ENCODE measurements at places on chromosomes 7 and 10.

DNA sequence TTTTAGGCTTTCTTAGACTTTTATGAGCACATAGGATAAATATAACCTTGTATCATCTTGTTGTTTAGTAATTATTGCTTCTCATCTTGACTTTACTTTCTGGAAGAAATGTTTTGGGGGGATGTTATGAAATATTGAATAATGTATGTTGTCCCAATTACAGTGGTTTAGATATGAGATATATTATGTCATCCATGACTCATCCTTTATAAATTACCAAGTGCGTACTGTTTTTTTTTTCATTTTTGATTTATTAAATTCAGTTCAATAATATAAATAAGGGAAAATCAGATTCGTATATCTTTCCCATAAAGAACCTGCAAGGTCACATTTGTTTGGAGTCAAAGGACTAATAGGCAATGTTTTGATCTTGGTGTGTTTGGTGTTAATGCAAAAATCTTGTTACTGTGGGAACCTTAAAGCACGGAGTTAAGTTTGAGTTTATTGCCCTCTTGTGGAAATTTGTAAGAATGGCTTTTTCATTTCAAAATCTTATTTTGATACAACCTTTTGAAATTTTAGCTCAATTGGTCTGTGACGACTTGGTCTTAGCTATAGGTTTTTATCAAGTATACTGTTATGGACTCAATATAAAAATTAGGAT is 108.6 kb downstream of the SRI start:
- DNase-seq = peak; percentile 36

GRCh38 chr7:130943336-130943901 is 209.4 kb upstream of the KLF14 start:
- peak; percentile 89 for DNase-seq

- DNase-seq = peak; percentile 86
Observed at GRCh38 chr10:58919927-58920654, 256.4 kb upstream of the PHYHIPL start.

DNA sequence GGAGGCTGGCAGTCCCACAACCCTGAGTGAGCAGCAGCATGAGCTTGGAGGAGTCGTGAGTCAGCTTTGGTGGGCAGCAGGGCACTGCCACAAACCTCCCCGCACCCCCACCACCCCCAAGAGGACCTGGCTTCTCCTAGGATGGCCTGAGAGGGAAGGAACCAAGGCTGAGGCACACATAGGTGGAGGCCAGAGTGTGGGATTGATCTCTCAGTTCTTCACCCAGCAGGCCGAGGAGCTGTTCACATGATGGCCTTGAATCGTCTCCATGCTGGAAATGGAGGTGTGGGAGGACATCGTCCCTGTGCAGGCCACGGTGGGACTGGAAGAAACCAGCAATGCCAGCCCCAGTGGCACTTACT is 17.4 kb upstream of the GDF10 start:
- DNase-seq = no peak

GRCh38 chr10:4070921-4071660 is 286.1 kb upstream of the KLF6 start:
- peak; percentile 20 for DNase-seq

DNA sequence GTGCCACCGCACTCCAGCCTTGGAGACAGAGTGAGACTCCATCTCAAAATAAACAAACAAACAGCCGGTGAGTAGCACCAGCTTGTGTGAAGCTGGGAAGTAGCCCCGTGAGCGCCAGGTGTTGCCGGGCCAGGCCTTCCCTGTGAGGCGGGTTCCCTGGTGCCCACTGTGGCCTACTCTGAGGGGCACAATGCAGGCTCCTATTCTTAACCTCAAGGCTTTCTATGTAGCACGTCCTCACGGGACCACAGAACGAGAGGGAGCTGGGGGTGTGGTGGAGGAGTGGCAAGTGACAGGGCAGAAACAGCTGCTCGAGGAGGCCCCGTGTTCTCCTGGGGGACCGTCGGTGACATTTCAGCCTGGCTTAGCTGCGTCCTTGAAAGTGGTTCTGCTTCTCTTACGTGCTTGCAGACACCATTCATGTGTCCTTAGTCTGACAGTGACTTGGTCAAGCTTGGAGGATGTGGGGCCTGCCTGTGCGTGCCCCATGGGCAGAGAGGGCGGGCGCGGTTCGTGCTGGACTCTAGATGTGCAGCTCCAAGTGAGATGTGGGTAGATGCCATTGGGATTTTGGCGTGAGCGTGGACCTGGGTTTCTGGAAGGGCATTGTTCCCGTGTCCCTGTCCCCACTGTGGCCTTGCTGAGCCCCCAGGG is 116.6 kb downstream of the NKX6-2 start:
- no peak for DNase-seq

GRCh38 chr7:133819695-133820094 is 307.4 kb upstream of the LRGUK start:
- DNase-seq = no peak

- no peak for DNase-seq
Observed at GRCh38 chr10:44962870-44963738, 3.5 kb downstream of the RASSF4 start.

- DNase-seq = peak; percentile 7
Observed at GRCh38 chr7:15889507-15889906, 203.0 kb upstream of the MEOX2 start.

GRCh38 chr7:158272509-158273137 is 315.0 kb downstream of the PTPRN2 start:
- no peak for DNase-seq

- DNase-seq = peak; percentile 72
Observed at GRCh38 chr10:944034-944831, 12.7 kb upstream of the LARP4B start.

DNA sequence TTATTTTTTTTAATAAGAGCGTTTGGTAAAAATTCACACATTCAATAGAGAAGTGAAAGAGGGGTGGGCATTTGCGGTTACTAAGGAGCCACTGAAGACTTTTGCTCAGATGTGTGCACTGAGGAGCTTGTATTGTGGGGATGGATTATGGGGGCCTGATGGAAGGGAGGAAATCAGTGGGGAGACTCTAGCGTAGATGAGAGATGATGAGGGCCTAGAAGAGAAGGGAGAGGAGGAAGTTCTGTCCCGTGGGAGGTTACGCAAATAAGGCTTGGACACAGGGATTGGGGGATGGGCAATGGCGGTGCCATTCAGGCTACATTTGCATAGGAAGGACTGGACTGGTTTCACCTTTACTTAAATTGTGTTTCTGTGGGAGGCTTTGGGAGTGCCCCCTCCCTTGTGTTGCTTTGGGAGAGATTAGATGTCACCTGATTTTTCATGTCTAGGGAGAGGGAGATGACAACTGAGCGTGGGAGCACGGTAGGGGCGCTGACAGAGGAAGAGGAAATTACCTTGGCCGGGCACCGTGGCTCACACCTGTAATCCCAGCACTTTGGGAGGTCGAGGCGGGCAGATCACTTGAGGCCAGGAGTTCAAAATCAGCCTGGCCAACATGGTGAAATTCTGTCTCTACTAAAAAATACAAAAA is 2.2 kb upstream of the HIP1 start:
- no peak for DNase-seq

DNA sequence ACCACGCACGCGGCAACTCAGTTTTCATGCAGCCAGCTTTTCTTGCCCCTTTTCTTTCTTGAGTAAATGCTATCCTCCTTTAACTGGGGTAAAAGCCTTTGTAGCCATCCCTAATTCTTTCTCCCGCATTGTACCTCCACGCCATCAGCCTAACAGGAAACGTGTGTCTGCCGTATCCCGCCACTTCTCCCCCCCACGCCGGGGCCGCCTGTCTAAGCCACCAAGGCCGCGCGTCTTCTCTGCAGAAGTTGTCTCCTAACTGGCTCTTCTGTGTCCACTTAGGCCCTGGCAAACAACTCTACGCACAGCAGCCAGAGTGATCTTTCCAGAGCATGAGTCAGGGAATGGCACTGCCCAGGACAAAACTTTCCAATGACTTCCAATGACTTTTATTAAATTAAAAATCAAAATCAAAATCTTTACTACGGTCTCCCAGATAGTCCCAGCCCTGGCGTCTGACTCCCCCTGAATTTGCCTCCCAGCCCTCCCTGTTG is 74.6 kb downstream of the XRCC2 start:
- DNase-seq = no peak

DNA sequence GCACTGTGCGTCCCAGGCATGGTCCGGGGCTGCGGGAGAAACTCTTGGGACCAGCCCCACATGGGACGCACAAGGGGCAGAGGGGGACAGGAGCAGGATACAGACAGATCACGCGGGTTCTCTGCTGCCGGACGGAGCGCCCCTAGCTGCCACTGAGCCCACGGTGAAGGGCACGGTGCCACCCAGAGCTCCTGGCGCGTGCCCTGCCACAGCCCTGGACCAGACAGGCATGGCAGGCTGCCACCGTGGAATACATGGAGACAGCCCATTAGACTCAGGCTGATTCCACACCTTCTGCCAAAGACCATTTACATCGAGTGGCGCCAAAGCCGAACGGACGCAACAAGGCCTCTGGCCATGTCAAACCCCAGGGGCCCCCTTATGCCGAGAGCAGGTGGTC is 90.4 kb downstream of the MAD1L1 start:
- DNase-seq = no peak

- no peak for DNase-seq
Observed at GRCh38 chr7:77727527-77727926, 31.3 kb downstream of the RSBN1L start.

- no peak for DNase-seq
Observed at GRCh38 chr10:51729822-51730555, 30.6 kb upstream of the CSTF2T start.

- peak; percentile 89 for DNase-seq
Observed at GRCh38 chr7:128705891-128706333, 33.2 kb upstream of the CALU start.

- DNase-seq = no peak
Observed at GRCh38 chr10:16893664-16894063, 76.4 kb upstream of the RSU1 start.
